ENCODE measurements at places on chromosomes 4 and X. TPM values are rescaled to one million over a fixed set of nuclear protein-coding genes. Genes with fewer than 3 reads are reported as not detected.

Gene LGI2
- polyA plus RNA-seq = 5.7 TPM

Gene SPANXA1
- not detected for polyA plus RNA-seq

Gene PNMA6A
- polyA plus RNA-seq = 1.2 TPM

Gene ARHGAP36
- polyA plus RNA-seq = 114 TPM

Gene MAGEE1
- polyA plus RNA-seq = not detected

Gene ZFYVE28
- polyA plus RNA-seq = 2.2 TPM

Gene STOX2
- polyA plus RNA-seq = 6.8 TPM

Gene CRLF2
- polyA plus RNA-seq = 0.14 TPM

Gene NDST3
- not detected for polyA plus RNA-seq

Gene RPA4
- polyA plus RNA-seq = 0.16 TPM

Gene TLL1
- 2.2 TPM for polyA plus RNA-seq

Gene GPM6B
- 26.7 TPM for polyA plus RNA-seq

Gene MAGEA3
- polyA plus RNA-seq = not detected

Gene KLHL15
- polyA plus RNA-seq = 10.1 TPM

Gene UGT2B15
- polyA plus RNA-seq = 0.10 TPM

Gene FHDC1
- 20.4 TPM for polyA plus RNA-seq

Gene GAGE12E
- not detected for polyA plus RNA-seq

Gene TCEAL6
- not detected for polyA plus RNA-seq

Gene RENBP
- 1.4 TPM for polyA plus RNA-seq

Gene NLRP2B
- polyA plus RNA-seq = not detected

Gene NDNF
- 7.7 TPM for polyA plus RNA-seq

Gene MID1
- 27.5 TPM for polyA plus RNA-seq

Gene PAGE1
- not detected for polyA plus RNA-seq

Gene CXCL11
- 0.18 TPM for polyA plus RNA-seq

Gene DCAF16
- polyA plus RNA-seq = 44.2 TPM

Gene HTT
- polyA plus RNA-seq = 20.8 TPM

Gene SETD7
- polyA plus RNA-seq = 72.5 TPM

Gene METAP1
- not detected for polyA plus RNA-seq
